ENCODE measurements at places on chromosomes 11 and 22.

GRCh38 chr11:26953770-26954392 is 40.0 kb upstream of the FIBIN start:
- no peak overlapping the region for H3K27ac ChIP-seq
- no peaks in the 10 kb centered on the region for H3K27me3 ChIP-seq
- no peaks in the 10 kb centered on the region for H3K4me1 ChIP-seq
- H3K36me3 ChIP-seq: no peaks in the 10 kb centered on the region

GRCh38 chr11:82978422-82979099 is 77.0 kb downstream of the DDIAS start:
- H3K36me3 ChIP-seq: no peaks in the 10 kb centered on the region
- DNase-seq: no peak
- H3K4me1 ChIP-seq: peaks cover 13% of the 10 kb centered on the region
- H3K4me3 ChIP-seq: no peak overlapping the region
- no peak overlapping the region for H3K27ac ChIP-seq
- H3K27me3 ChIP-seq: no peaks in the 10 kb centered on the region

DNA sequence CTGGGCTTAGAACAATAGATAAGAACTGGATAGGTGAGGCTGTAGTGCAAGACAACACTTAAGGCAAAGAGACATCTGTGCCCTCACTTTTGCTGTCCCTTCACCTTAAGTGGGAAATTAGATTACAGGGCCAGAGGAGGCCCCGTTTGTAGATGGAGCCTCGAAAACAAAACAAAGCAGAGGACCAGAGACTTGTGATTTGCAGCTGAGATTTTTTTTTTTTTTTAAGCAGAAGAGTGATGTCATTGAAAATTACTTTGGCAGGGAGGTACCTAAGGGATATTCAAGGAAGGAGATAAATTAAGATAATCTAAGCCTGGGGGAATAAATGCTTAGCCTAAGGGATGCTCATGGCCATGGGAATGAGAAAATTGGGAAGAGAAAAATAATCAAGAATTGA is 31.4 kb downstream of the ZC3H12C start:
- H3K27ac ChIP-seq: peak overlapping the region; percentile 60
- H3K4me1 ChIP-seq: peaks cover 24% of the 10 kb centered on the region
- no peak overlapping the region for H3K4me3 ChIP-seq
- no peaks in the 10 kb centered on the region for H3K36me3 ChIP-seq
- no peak for DNase-seq

DNA sequence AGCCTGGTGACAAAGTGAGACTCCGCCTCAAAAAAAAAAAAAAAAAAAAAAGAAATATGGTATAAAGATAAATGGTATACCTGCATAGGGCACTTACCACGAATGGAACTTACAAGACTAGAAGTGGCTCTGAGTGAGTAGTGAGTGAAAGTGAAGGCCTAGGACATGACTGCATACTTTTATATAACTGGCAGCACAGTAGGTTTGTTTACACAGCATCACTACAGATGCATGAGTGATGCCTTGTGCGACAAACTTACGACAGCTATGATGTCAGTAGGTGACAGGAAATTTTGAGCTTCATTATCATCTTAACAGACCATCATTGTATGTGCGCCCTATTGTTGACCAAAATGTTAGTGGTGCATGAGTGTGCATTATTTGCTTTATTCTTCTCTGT is 17.7 kb downstream of the XRCC6 start:
- H3K4me1 ChIP-seq: no peaks in the 10 kb centered on the region
- H3K27me3 ChIP-seq: no peaks in the 10 kb centered on the region
- H3K27ac ChIP-seq: no peak overlapping the region
- DNase-seq: no peak
- no peak overlapping the region for H3K4me3 ChIP-seq

GRCh38 chr11:38446336-38446735 is 1848.3 kb upstream of the RAG2 start:
- DNase-seq: no peak
- H3K4me1 ChIP-seq: no peaks in the 10 kb centered on the region
- H3K27ac ChIP-seq: no peak overlapping the region
- H3K36me3 ChIP-seq: no peaks in the 10 kb centered on the region
- no peak overlapping the region for H3K4me3 ChIP-seq

DNA sequence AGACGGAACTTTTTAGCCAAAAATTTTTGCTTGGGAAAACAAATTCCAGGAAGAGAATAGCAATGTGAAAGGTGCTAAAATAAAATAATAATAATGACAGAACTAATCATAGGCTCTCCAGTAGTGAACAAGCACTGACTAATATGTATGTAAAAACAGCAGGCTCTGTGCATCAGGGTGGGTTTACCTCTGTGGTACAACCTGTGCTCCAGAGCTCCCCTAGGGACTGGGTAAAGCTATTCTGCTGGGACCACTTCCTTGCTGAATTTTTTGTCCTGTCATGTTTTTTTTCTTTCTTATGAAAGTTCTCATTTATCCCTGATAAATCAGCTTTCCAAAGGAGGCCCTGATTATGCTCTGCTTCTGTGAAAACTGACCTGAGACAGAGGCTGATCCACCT is 18.8 kb downstream of the LUZP2 start:
- no peaks in the 10 kb centered on the region for H3K36me3 ChIP-seq
- H3K27ac ChIP-seq: no peak overlapping the region
- no peak for DNase-seq
- H3K4me3 ChIP-seq: no peak overlapping the region

DNA sequence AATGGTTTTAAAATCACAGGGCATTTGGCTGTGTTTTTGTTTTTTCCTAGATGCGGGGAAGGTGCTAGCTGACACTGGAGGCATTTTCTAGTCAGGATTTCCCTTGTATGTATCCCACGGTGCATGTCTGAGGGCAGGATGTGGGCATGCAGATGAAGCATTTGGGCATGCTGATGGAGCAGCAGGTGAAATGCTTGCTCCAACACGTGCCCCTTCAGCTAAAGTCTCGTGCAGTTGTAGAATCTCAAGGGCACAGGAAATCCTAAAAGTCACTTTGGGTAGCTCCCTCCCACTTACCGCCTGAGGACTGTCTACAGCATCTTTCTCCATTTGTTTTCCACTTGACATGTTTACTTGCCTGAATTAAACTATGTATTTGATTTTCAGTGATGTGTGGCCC is 429.4 kb upstream of the B3GAT1 start:
- H3K36me3 ChIP-seq: no peaks in the 10 kb centered on the region
- no peak overlapping the region for H3K4me3 ChIP-seq
- no peak overlapping the region for H3K27ac ChIP-seq
- no peaks in the 10 kb centered on the region for H3K27me3 ChIP-seq
- no peaks in the 10 kb centered on the region for H3K4me1 ChIP-seq

- no peaks in the 10 kb centered on the region for H3K36me3 ChIP-seq
- DNase-seq: no peak
- no peak overlapping the region for H3K4me3 ChIP-seq
- H3K27ac ChIP-seq: no peak overlapping the region
- no peaks in the 10 kb centered on the region for H3K27me3 ChIP-seq
Measured at GRCh38 chr11:44567876-44568256, 2.4 kb downstream of the CD82 start.

DNA sequence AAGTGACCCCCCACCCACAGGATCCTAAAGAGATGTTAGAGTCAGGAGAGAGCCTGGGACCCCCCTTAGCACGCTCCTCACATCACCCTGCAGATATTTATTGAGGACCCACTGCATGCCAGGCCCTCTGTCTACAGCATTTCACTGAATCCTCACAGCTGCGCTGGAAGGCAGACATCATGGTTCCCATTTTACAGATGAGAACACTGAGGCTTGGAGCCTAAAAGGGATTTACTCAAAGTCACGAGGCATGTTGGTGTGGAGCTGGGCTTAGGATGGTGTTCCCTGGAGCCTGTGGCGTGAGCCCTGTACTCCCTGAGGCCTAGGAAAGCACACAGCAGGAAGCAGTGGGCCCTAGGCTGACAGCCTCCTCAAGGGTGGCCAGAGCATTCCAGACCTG is 39.2 kb upstream of the LRRC32 start:
- H3K4me1 ChIP-seq: no peaks in the 10 kb centered on the region
- no peaks in the 10 kb centered on the region for H3K36me3 ChIP-seq
- H3K27ac ChIP-seq: no peak overlapping the region
- H3K4me3 ChIP-seq: no peak overlapping the region

DNA sequence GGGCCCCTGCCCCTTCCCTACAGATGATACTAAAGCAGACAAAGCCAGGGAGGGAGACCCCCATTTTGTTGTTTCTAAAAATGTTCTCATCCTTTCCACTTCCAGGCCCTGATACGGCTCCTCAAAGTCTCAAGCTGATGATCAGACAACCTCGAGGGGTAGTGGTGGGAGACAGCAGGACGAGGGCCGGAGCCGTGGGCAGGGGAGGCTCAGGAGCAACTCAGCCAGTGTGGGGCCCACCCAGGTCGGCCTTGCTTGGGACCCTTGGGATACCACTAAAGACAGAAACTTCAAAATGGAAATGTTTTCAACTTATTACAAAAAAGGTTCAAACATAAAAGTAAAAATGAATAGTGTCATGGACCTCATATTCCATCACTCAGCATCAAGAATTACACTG is 15.2 kb upstream of the VPS37C start:
- DNase-seq: no peak
- peaks cover 8% of the 10 kb centered on the region for H3K4me1 ChIP-seq
- no peaks in the 10 kb centered on the region for H3K36me3 ChIP-seq
- no peak overlapping the region for H3K27ac ChIP-seq

- DNase-seq: no peak
- no peak overlapping the region for H3K4me3 ChIP-seq
- no peak overlapping the region for H3K27ac ChIP-seq
- H3K4me1 ChIP-seq: peaks cover 11% of the 10 kb centered on the region
- no peaks in the 10 kb centered on the region for H3K36me3 ChIP-seq
- no peaks in the 10 kb centered on the region for H3K27me3 ChIP-seq
Measured at GRCh38 chr22:22037740-22038139, 55.2 kb upstream of the TOP3B start.

DNA sequence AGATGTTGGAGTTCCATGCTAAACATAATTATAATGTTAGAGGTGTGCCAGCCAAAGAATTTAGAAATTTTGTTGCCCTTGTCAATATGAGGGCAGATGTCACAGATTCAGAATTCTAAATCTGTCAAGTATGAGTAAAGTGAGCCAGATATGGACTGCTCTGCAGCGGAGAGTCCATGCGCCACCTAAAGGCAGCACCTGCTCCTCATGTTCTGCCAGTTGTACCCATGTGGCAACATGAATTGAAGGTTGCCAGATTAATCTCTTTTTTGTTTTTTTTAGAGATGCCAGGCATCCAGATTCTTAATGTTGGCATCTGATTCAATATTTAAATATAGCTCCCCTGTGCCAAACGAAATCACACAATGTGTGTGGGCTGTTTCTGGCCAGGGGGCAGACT is 678.6 kb upstream of the ANO5 start:
- H3K27ac ChIP-seq: no peak overlapping the region
- no peak overlapping the region for H3K4me3 ChIP-seq
- H3K27me3 ChIP-seq: no peaks in the 10 kb centered on the region
- H3K36me3 ChIP-seq: no peaks in the 10 kb centered on the region

GRCh38 chr11:32430568-32431381 is 4.6 kb downstream of the WT1 start:
- H3K27ac ChIP-seq: no peak overlapping the region
- no peaks in the 10 kb centered on the region for H3K27me3 ChIP-seq
- no peaks in the 10 kb centered on the region for H3K36me3 ChIP-seq
- DNase-seq: no peak
- peaks cover 4% of the 10 kb centered on the region for H3K4me1 ChIP-seq

GRCh38 chr11:115469361-115469760 is 34.9 kb downstream of the CADM1 start:
- no peaks in the 10 kb centered on the region for H3K27me3 ChIP-seq
- H3K27ac ChIP-seq: no peak overlapping the region
- no peak for DNase-seq
- no peaks in the 10 kb centered on the region for H3K36me3 ChIP-seq
- peaks cover 23% of the 10 kb centered on the region for H3K4me1 ChIP-seq

Measured in Caco-2 (cell line).